Progenitor cell of endocrine pancreas (in vitro differentiated cells): ENCODE measurements at places on chromosomes 3 and 15.

DNA sequence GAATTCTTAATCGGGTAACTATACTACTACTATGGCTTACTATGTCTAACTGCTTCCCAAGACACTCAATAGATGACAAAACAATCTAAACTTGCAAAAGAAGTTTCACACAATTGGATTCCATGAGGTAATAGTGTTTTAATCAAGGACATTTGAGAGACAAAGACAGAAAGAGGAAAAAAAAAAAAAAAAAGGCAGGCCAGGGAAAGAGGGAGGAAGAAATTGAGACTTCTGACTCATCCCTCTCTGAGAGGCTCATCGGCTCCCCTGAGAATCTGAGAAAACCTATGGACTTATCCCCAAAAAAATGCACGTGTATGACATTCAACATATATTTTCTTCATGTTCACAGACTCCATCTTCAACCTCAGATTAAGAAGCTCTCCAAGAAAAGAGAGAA, 61.0 kb downstream of the SCAPER start:
- H3K27ac ChIP-seq = no peak overlapping the region
- no peak overlapping the region for H3K4me3 ChIP-seq
- H3K4me1 ChIP-seq = no peaks in the 10 kb centered on the region
- DNase-seq = no peak
- H3K27me3 ChIP-seq = no peaks in the 10 kb centered on the region
- peaks cover 9% of the 10 kb centered on the region for H3K36me3 ChIP-seq

GRCh38 chr3:61938878-61939549, 377.6 kb downstream of the PTPRG start:
- peaks cover 7% of the 10 kb centered on the region for H3K27me3 ChIP-seq
- H3K36me3 ChIP-seq = peaks cover 6% of the 10 kb centered on the region
- H3K4me3 ChIP-seq = no peak overlapping the region
- no peak overlapping the region for H3K27ac ChIP-seq
- no peak for DNase-seq

GRCh38 chr3:101665357-101665756, 11.6 kb downstream of the ZBTB11 start:
- no peak overlapping the region for H3K4me3 ChIP-seq
- no peak for DNase-seq
- no peaks in the 10 kb centered on the region for H3K27me3 ChIP-seq
- no peak overlapping the region for H3K27ac ChIP-seq

DNA sequence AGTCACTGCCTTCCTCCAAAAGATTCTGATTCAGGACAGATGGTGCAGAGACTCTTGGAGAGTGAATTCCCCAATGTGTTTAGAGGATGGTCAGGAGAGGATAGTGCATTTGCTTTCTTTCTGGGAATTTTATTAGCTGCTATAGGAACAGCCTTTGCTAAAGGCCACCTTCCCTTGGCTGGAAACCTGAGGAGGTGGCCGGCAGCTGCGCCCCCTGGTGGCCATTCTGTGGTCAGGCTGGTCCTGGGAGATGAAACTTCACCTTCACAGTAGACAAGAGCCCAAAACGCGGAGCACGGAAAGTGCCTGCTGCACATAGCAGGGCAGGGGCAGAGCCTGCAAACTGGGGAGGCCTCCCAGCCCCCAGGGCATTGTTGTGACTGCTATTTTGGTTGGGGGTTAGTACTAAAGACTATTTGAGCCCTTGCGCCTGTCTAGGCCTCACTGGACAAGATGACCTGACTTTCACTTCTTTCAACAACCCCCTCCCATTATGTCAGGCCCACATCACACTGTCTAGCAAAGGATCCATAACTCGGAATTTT, 34.3 kb downstream of the SEC22C start:
- H3K4me1 ChIP-seq = peaks cover 6% of the 10 kb centered on the region
- peak; percentile 64 for DNase-seq
- H3K27me3 ChIP-seq = peaks cover 3% of the 10 kb centered on the region
- H3K27ac ChIP-seq = no peak overlapping the region
- no peak overlapping the region for H3K4me3 ChIP-seq

- no peaks in the 10 kb centered on the region for H3K36me3 ChIP-seq
- H3K4me3 ChIP-seq = no peak overlapping the region
- peak overlapping the region; percentile 76 for H3K27ac ChIP-seq
- DNase-seq = no peak
Measured at GRCh38 chr15:73792415-73792814, 39.3 kb upstream of the INSYN1 start.

GRCh38 chr15:55279746-55280351, 9.8 kb downstream of the RAB27A start:
- no peak overlapping the region for H3K4me3 ChIP-seq
- H3K27ac ChIP-seq = no peak overlapping the region
- H3K36me3 ChIP-seq = no peaks in the 10 kb centered on the region
